HCT116 (cell line): ENCODE measurements at places on chromosomes 3 and 15. TPM values are rescaled to one million over a fixed set of nuclear protein-coding genes. Genes with fewer than 3 reads are reported as not detected.

- no peak for DNase-seq
Observed at GRCh38 chr3:74045000-74045399, 420.3 kb upstream of the PDZRN3 start.

DNA sequence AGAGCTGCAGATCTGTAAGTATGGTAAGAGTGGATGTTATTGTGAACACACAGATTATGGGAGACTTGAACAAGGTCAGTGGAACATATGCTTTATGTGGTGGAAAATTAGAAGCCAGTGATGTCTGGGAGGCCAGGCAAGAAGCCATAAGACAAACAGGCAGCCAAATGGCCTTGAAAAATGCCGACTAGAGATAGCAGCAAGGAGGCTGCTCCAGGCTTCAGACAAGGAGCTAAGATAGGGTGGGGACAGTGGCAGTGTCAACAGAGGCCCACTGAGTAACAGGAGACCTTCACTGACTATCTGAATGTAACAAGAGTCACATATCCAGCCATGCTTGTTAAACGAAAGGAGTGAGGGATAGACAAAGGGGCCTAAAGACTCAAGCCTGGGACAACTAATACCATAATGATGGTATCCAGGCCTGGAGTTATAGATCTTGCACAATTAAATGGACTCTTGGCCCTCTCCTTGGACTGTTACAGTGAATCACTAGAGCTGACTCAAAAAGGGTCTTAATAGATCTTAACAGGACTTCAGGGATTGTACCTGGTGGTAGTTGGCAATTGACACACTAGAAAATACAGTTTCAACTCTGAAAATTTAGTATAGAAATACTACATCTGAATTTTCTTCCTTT lies 50.6 kb downstream of the CFAP20DC start:
- DNase-seq = no peak

DNA sequence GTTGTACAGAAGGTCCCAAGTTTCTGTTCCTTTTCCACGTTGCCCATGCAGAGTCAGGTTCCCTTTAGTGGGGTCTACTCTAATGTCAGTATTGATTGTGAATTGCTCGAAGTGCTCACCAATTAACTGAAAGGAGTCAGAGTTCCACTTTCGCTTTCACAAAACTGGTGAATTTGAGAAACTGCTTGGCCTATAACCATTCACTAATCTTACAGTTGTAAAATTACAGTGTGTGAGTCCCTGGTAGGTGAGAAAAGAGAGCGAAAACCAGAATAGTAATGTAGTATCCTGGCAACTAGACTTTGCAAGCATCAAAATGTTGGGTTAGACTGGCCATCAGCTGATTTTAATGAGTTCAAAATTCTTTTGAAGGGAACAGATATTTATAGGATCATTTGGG lies 237.5 kb upstream of the CHRM5 start:
- no peak for DNase-seq

DNA sequence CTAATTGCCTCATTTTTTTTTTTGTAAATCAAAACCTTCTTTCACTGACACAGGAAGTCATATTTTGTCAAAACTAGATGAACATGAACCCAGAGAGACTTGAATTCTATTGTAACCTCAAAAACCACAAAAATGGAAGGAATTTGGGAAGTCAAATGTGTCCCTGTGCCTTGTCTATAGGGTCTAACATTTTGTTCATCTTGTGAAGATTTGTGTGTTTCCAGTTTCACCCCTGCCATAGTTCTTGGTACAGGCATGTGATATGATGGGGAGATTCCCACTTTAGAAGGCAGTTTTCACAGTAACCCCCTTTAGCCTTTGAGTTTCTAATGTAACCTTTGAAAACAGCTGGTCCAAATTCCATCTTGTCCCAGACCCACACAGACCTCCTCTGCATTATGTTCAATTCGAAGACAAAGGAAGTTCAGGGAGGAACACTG lies 318.5 kb upstream of the ADAMTS9 start:
- DNase-seq = no peak

DNA sequence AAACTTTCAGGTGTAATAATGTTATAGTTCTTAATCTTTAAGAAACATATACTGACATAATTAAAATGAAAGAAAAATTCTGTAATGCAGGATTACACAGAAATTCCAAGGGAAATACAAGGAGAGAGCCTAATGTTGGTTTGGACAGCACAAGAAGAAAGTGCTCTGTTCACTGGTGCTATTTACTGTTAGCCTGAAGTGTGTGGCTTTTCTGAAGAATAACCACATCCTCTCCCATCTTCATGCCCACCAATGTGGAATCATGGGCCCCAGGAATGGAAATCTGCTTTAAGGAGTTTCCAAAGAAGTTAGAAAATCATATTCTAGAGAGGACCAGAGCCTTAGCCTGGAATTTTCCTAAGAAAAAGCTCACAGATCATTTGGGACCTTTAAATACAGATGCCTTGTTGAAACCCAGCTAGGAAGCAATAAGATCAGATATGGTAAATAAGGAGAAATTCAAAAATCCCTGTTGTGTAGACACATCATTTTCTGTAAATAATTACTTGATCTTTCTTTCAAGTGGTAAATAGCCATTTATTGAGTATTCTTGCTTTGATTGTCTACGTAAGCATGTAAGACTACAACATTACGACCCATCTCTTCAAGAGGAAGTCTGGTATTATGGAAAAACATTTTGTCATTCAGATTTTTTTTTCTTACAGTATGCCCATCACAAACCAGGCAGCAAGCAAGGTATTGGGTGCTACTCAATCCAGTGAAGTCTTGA lies 10.3 kb upstream of the USP50 start:
- no peak for DNase-seq

DNA sequence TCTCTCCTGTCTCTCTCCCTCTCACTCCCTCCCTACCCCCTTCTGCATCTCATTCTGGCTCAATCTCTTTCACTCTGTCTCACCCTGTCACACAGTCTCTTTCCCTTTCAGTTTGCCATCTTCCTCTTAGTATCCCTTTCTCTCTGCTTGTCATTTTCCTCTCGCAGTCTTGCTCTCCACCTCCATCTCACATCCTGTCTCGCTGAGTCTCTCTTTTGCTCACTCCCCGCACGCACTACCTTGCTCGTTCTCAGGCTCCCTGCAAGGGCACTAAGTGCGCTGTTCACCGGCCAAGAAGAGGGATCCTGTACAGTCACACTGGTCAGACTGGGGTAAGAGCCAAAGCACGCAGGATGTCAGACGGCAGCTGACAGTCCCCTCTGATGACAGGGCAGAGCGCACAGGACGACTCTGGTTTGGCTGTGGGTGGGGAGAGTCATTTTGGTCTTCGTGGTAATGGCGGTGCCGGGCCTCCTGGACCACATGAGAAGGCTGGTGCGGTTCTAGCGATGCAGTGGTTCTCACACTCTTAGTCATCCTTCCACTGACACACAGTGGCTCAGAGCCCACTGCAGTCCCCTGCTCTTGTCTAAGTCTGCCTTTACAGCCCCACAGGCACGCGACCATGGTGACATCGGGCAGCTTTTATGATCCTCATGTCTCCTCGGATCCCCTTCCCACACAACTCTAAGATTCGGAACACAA lies 356.8 kb downstream of the FOXP1 start:
- no peak for DNase-seq

DNA sequence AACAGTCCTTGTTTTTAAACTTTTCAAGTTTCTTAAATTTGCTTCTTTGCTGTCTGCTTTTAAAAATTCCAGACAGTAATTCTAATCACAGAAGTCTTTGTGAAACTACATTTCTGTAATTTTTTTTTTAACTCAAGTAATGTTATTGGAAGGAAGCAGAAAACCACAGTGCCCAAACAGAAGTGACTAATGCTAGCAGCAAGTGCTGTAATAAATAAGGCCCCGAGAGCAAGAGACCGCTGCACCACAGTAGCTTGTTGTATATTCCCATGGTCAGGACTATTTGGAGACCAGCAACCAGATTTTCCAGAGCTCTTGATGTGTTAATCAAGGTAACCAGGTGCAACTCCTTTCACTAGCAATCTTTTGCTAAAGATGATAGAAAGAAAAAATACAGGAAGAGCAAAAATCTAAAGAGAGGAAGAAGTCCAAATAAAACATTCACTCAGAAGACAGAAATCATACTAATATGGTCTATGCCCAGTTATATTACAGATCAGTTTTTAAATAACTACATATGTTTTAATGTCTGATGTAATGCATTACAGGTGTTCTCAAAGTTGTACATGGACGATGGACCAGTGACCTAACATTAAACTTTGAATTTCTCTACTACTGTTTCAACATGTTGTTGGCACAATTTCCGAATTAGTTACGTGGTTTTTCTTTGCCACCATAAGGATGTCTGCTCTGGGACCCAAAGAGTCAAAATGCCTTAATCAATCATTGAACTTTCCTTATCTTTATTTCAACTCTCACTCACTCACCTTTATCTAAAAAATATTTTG lies 36.4 kb downstream of the WWTR1 start:
- DNase-seq = no peak

DNA sequence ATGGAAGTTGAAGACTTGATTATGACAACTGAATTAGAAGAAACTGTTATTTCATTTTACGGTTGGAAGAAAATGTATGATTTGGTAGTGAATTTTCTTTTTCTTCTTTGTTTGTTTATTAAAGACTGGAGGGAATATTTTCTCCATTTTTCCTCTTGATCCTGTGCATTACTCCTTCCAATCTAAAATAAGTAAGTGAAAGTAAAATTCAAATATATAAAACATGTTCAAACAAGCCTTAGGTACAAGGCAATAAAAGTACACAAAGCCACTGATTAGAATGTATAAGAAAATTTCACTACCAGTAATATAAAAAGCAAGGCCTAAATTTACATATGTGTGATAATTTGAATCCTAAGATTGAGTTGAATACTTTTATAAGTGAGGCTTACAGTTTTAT lies 181.2 kb upstream of the MME start:
- no peak for DNase-seq

GRCh38 chr3:2166552-2166951 lies 67.9 kb downstream of the CNTN4 start:
- no peak for DNase-seq

- no peak for DNase-seq
Observed at GRCh38 chr15:62803856-62804400, 238.6 kb upstream of the TPM1 start.

The FBXO40 gene
- total RNA-seq = not detected

The CTXND1 gene
- not detected for total RNA-seq
